Stimulated activated CD4-positive, alpha-beta T cell treated with anti-CD3 and anti-CD28 coated beads, TNF-alpha, amount 100 ng/mL, for 1 hour (primary cell): ENCODE measurements at places on chromosomes 11 and 22.

DNA sequence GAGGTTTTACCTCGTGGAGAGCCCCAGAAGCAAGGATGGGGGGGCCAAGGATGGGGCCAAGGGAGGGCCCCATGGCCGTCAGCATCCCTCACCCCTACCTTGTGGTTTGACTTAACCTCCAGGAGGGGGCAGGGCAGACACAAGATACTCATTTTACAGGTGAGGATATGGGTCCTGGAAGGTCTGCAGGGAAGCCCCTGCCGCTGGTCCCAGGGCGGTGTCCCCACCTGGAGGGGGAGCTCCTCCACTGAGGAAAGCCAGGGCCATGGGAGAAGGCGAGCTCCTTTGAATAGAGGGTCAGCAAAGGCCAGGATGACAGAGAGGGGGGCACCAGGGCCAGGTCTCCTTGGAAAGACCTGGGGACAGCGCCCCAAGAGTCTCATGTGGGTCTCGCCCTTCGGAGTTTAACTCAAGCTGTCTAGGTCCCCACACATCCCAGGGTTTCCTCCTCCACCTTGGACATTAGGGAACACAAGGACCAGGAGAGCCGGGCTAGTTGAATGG, 5.9 kb upstream of the ADORA2A start:
- no peak for DNase-seq

DNA sequence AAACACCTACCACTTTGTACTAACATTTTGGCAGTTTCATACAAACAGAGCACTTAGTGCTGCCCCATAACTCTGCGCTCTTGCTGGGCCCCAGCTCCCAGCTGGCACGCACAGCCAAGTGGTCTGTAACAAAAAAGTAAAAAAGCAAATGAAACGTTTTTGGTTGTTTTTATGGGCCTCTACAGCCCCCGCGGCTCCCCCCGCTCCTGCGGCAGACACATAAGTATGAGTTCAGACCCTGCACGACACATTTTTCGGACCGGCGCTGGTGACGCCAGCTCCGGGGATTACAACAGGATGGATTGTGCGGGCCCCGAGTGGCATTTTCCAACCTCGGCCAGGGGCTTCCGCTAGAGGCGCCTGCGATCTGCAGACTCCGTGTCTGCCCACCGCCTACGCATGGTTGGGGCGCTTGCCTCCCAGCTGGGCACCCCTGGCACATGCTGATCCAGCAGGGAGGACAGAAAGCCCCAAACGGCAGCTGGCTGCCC, 418.2 kb downstream of the SOX6 start:
- DNase-seq = no peak

GRCh38 chr11:124896071-124896750, 1.5 kb downstream of the ROBO4 start:
- DNase-seq = no peak

GRCh38 chr22:46652847-46653331, 32.7 kb downstream of the GRAMD4 start:
- DNase-seq = no peak

DNA sequence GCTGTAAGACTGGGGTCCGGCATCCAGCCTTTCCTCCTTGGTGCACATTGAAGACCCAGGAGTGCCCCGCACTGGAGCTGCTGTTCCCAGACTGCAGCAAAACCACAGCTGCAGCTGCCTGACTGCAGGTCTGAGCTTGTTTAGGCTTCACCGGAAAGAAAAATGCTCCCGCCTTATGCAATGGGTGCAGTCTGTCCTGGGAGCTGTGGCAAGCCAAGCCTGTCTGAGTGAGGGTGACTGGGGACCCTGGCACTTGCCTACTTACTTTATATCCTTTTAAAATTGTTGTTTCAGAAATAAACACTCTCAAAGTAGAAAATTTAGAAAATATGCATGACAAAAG, 23.3 kb upstream of the CD44 start:
- DNase-seq = no peak

DNA sequence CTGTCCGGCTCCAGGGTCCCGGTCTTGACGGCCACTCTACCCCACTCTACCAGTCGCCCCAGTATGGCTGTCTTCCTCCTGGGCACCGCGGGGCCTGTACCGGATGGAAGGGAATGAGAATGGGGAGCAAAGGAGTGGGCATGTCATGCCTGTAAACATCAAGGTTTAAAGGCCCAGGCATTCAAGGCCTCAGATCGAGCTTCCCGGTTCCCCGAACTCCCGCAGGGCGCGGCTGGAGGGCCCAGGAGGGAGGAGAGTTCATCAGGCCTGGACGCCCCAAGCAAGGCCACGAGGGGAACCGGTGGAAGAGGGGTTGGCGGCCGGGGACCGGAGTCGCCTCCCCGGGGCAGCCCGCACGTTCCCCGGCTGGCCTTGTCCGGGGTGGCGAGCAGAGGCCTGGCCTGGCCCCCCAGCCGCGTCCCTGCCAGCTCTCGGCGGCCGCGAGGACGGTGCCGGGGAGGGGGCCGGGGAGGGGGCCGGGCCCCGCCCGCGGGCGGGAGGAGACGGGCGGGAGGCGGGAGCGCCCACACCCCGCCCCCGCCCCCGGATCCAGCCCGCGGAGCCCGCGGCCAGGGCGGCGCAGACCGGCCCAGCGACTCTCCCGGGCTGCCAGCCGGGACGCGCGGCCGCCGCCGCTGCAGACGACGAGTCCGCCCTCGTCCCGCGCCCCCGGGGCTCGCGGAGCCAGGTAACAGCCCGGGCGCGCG, at the start of gene CDC42EP1:
Gene CDC42EP1 (plus strand): TSS at position 580 of the 707 bp plus-strand sequence. CDS start 5,870 bp downstream, outside the sequence.
- DNase-seq = no peak

DNA sequence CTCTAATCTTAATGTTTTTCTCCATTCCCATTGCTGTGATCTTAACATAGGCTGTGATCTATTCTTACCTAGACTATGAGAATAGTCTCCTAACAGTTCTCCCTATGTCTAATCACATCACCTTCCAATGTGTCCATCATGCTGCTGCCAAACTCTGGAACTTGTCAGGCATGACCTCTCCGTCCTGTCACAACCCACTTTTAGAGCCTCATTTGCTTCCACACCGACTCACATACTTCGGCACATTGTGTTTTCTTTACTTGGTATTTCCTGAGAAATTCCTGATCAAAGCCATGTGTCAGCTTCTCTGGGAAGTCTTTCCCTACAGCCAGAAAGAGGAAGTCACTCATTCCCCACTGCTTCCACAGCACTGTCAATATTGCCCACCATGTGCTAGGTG, 40.5 kb upstream of the BIRC3 start:
- DNase-seq = no peak

- DNase-seq = no peak
Measured at GRCh38 chr22:45238957-45239680, 1.6 kb downstream of the KIAA0930 start.

- peak; percentile 92 for DNase-seq
Measured at GRCh38 chr22:41446639-41447434, at the start of gene TOB2. TOB2 (minus strand) TSS chr22:41446801; CDS start chr22:41437345, 9,456 bp downstream.

GRCh38 chr22:19909350-19910179, 32.0 kb upstream of the COMT start:
- DNase-seq = peak; percentile 71

GRCh38 chr22:34334893-34335292, 414.6 kb upstream of the LARGE1 start:
- no peak for DNase-seq

- DNase-seq = no peak
Measured at GRCh38 chr11:45431046-45432018, 145.2 kb upstream of the SYT13 start.

GRCh38 chr11:27012234-27012921, 18.5 kb downstream of the FIBIN start:
- no peak for DNase-seq

- DNase-seq = no peak
Measured at GRCh38 chr22:21832291-21833290, 34.9 kb downstream of the MAPK1 start.

- DNase-seq = no peak
Measured at GRCh38 chr11:37712251-37712650, 1114.2 kb upstream of the RAG2 start.

- no peak for DNase-seq
Measured at GRCh38 chr11:44623731-44624491, 58.4 kb downstream of the CD82 start.

- DNase-seq = no peak
Measured at GRCh38 chr11:70729949-70730348, 331.6 kb downstream of the CTTN start.

DNA sequence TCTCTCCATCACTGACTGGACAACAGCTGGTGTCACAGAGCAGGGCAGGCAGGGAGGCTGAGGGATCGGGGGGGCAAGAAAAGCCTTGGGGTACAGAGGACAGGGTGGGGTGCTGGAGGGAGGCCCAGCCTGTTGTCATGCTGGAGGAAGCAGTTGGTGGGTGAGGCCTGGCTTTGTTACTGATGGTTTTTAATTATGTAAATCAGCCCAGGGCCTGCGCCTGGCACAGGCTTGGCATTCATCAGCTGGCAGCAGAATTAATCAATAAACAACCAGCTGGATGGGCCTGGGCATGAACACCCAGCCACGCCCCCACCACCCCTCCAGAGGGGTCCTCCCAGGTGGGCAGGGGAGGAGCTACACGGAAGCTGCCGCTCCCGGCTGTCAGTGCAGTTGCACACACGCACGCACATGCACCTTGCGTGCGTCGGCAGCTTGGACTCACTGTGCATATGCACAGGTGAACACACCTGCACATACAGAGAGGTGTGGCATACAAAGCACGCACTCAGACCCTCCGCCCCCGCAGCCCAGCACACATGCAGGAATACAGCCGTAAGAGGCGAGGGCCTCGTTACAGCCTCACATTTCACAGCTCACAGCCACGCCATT, 21.3 kb upstream of the ELFN2 start:
- no peak for DNase-seq

GRCh38 chr22:46209262-46209661, 40.8 kb downstream of the CDPF1 start:
- no peak for DNase-seq

- no peak for DNase-seq
Measured at GRCh38 chr11:134536219-134536618, 124.2 kb upstream of the B3GAT1 start.

DNA sequence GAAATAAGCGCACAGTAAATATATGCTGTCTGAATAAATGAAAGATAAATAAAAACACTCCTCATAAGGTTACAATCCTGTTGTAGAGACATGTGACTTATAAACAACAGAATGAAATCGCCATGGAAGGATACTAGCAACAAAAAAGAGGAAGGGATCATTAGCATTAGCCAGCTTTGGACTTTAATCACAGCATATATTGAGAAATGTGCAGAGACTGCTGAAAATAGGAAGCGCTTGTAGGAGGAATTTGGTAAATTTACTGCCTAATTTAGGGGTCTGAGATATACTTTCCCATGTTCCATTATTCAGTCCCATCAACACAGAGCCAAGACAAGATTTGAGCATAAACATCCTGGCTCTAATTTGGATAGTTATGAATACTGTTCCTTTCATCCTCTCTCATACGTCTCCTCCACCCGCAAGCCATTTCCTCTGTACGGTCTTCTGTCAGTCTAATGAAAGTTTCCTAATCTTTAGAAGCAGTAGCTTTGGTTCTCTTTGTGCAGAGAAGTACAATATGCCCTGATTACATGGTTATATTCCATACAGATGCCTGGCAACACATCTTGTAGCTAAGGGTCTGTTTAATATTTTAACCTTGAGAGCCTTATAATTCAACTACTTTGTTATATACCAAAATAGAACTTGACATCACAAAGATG, 37.1 kb upstream of the AKIP1 start:
- no peak for DNase-seq

- no peak for DNase-seq
Measured at GRCh38 chr11:39209981-39210380, 2249.5 kb downstream of the LRRC4C start.
